Activated CD4-positive, alpha-beta T cell treated with anti-CD3 and anti-CD28 coated beads, Interleukin-2, amount 50 U/mL, for 1 hour (primary cell): ENCODE measurements at places on chromosomes 5 and 9.
A peak's percentile ranks its signal among the peaks of the same experiment; 100 is the strongest.

DNA sequence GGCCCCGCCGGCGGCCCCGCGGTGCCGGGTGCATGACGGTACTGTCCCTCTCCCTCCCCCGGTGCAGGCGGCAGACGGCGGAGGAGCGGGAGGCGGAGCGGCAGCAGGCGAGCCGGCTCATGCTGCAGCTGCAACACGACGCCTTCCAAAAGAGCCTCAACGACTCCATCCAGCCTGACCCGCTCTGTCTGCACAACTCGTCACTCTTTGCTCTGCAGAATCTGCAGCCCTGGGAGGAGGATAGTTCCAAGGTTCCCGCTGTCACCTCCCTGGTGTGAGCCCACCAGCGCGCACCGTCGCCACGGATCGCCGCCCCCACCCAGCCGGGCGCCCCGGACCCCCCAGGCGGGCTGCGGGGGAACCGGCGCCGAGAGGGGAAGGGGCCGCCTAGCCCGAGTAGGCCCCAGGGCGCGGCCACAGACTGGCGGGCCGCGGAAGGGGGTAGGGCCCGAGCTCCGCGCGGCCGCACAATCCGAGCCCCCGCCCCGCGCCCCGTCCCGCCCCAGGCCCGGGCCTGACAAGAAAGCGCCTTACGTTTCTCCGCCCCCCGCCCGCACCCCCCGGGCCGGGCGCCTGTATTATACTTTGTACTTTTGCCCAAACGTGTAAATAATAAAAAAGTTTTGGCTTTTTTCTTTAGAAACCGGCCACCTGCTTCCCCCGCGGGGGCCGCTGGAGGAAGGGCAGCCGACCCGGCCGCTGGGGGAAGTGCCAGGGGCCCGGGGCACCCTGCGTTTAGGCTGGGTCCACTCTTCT is 2.5 kb downstream of the TLX3 start:
- no peak for DNase-seq

DNA sequence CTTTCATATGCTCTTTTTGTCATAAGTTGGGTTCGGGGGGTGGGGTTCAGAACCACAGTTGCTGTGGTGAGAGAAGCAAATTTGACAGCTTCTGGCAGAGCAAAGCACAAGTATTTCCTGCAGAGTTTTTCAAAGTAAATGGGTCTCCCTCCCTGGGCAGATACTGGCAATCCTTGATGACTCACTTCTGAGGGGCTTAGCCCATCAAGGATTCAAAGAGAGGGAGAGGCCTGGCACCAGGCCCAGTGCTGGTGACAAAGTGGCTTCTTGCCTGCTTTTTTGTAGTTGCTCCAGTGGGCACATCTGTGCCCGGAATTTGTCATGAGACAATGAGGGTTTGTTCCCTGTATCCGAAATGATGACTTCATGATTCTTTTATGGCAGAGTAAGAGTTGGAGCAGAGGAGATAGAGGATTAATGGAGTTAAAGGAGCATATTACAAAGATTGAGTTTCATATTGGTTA is 46.6 kb upstream of the TNC start:
- DNase-seq, result no peak

- no peak for DNase-seq
These were observed 9.0 kb downstream of the BAG1 start for GRCh38 chr9:33255471-33255870.

GRCh38 chr5:880816-881550 is 11.6 kb downstream of the BRD9 start:
- no peak for DNase-seq

- no peak for DNase-seq
These were observed 57.5 kb upstream of the OLFM1 start for GRCh38 chr9:135029871-135030565.

DNA sequence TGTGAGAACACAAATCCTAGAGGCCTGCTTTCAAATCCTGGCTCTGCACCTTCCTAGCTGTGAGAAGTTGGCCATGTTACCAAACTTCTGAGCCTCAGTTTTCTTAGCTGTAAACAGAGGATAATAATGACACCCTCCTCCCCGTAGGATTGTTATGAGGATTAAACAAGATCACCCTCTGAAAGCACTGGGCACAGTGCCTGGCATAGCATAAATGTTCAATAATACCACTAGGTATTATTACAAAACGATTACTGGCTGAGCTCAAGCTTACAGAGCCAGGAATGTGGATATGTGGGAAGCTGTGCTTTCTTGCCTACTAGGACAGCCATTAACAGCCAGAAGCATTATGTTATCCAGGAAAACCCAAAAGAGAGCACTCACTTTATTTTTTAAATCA is 30.8 kb upstream of the POU4F3 start:
- no peak for DNase-seq

GRCh38 chr9:96040591-96041461 is 165.3 kb downstream of the ERCC6L2 start:
- no peak for DNase-seq

GRCh38 chr5:150350524-150351344 is 6.8 kb upstream of the TCOF1 start:
- DNase-seq, result peak; percentile 30

- no peak for DNase-seq
These were observed 939.7 kb downstream of the NR2F1-AS1 start for GRCh38 chr5:92641031-92641962.
